ENCODE measurements at places on chromosomes 1 and 21.

GRCh38 chr1:227225715-227226346 is 92.5 kb downstream of the CDC42BPA start:
- no peaks in the 10 kb centered on the region for H3K4me1 ChIP-seq
- no peaks in the 10 kb centered on the region for H3K36me3 ChIP-seq
- no peak for DNase-seq

GRCh38 chr1:63317817-63318152 is 4.6 kb upstream of the FOXD3 start:
- H3K27me3 ChIP-seq = peaks cover 65% of the 10 kb centered on the region
- H3K27ac ChIP-seq = peak overlapping the region; percentile 58
- H3K36me3 ChIP-seq = peaks cover 10% of the 10 kb centered on the region
- H3K4me3 ChIP-seq = peak overlapping the region; percentile 76
- peaks cover 29% of the 10 kb centered on the region for H3K4me1 ChIP-seq
- DNase-seq = no peak

DNA sequence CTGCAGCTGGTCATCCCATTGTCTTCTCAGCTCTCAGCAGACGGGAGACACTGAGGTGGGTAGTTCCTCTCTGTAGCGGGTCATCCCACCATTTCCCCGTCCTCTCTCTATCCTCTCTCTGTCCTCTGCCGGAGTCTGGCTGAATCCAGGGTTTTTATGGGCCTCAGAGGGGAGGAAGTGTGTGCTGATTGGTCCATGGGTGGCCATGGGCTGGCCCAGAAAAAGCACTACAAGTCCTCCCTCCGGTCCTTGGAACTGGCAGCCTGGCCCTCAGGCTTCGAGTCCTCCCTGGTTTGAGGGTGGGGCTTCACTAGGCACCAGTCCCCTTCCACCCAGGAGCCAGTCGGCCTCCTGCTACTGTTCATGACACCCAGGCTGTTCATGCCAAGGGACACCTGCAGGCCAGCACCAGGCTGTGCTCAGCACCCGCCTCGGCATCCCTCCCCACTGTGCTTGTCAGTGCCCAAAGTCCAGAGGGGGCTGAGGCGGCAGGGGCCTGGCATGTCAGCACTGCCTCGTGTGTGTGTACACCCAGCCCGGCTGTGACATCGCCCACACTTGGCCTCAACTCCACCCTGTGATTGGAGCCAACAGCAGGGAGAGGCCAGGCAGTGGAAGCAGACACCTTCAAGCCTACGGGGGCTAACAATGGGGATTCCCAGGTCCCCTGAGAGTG is 23.0 kb upstream of the LRRC8C start:
- H3K27ac ChIP-seq = peak overlapping the region; percentile 99
- H3K27me3 ChIP-seq = no peaks in the 10 kb centered on the region
- H3K4me1 ChIP-seq = peaks cover 91% of the 10 kb centered on the region
- peak overlapping the region; percentile 87 for H3K4me3 ChIP-seq

DNA sequence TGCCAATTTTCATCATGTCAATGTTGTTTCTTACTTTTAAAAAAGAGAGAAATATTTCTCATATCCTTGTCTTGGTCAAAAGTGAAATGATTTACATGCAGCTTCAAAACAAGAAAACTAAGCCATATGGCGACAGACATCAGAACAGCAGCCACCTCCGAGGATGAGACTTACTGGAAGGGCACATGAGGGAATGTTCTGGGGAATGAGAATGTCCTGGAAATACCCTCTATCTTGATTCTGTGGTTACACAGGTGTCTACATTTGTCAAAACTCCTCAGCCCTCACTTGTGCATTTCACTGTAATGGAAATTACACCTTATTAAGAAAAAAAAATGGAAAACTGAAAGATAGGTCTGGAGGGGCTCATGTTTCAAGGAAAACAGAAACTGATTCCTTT is 14.2 kb upstream of the ECE1 start:
- H3K27ac ChIP-seq = peak overlapping the region; percentile 26
- H3K27me3 ChIP-seq = no peaks in the 10 kb centered on the region
- peaks cover 46% of the 10 kb centered on the region for H3K4me1 ChIP-seq
- H3K4me3 ChIP-seq = no peak overlapping the region
- no peaks in the 10 kb centered on the region for H3K36me3 ChIP-seq

DNA sequence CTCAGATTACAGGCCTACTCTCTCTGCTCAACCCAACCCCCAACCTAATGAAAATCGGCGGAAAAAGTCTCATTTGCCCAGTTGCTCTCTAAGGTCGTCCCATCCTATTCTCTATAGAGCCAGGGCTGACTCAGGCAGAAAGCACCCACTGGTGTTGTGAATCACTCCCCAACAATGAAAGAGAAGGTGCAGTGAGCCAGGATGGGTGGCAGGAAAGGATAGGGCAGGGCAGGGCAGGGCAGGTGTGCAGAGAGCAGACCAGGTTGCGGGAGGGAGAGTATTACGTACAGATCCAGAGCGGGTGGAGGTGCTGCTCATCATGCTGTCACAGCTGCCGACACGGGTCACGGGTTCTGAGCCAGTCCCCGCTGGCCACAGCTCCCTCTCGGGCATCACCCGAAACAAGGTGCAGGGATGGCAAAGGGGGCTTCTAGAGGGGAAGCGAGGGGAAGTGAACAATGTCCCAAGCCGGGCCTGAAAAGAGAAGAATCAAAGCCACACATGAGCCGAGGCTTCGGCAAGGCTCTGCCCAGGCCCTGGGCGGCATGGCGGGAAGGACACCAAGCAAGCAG is 5.3 kb downstream of the C1orf116 start:
- H3K27me3 ChIP-seq = peaks cover 27% of the 10 kb centered on the region
- no peak for DNase-seq
- no peak overlapping the region for H3K4me3 ChIP-seq
- H3K27ac ChIP-seq = no peak overlapping the region
- H3K4me1 ChIP-seq = no peaks in the 10 kb centered on the region
- H3K36me3 ChIP-seq = no peaks in the 10 kb centered on the region

DNA sequence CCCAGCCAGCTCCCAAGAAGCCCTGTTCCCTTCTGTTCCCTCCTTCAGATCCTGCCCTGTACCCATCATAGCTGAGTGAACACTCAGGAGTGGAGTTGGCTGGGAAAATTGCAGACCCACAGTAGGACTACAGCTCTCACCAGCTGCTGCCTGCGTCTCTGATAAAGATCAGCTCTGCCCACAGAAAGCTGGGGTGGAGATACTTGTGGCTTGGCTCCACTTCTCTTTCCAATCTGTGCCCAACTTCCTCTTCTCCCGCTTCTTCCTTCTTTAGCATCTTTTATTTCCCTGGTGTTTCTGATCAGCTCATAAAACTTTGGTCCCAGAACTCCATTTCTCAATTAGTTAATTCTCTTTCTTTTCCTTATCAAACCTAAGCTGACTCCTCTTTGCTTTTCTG is 5.5 kb upstream of the CD1A start:
- peaks cover 20% of the 10 kb centered on the region for H3K4me1 ChIP-seq
- H3K4me3 ChIP-seq = no peak overlapping the region
- H3K36me3 ChIP-seq = no peaks in the 10 kb centered on the region
- no peak for DNase-seq
- peaks cover 25% of the 10 kb centered on the region for H3K27me3 ChIP-seq

GRCh38 chr1:77354536-77354935 is 72.7 kb downstream of the AK5 start:
- no peak overlapping the region for H3K27ac ChIP-seq
- H3K27me3 ChIP-seq = no peaks in the 10 kb centered on the region
- DNase-seq = no peak
- H3K36me3 ChIP-seq = no peaks in the 10 kb centered on the region
- H3K4me1 ChIP-seq = no peaks in the 10 kb centered on the region
- no peak overlapping the region for H3K4me3 ChIP-seq

- H3K4me1 ChIP-seq = no peaks in the 10 kb centered on the region
- H3K27ac ChIP-seq = no peak overlapping the region
- H3K36me3 ChIP-seq = no peaks in the 10 kb centered on the region
- H3K27me3 ChIP-seq = no peaks in the 10 kb centered on the region
- no peak for DNase-seq
- H3K4me3 ChIP-seq = no peak overlapping the region
Measured at GRCh38 chr21:18493422-18493821, 89.8 kb upstream of the TMPRSS15 start.

DNA sequence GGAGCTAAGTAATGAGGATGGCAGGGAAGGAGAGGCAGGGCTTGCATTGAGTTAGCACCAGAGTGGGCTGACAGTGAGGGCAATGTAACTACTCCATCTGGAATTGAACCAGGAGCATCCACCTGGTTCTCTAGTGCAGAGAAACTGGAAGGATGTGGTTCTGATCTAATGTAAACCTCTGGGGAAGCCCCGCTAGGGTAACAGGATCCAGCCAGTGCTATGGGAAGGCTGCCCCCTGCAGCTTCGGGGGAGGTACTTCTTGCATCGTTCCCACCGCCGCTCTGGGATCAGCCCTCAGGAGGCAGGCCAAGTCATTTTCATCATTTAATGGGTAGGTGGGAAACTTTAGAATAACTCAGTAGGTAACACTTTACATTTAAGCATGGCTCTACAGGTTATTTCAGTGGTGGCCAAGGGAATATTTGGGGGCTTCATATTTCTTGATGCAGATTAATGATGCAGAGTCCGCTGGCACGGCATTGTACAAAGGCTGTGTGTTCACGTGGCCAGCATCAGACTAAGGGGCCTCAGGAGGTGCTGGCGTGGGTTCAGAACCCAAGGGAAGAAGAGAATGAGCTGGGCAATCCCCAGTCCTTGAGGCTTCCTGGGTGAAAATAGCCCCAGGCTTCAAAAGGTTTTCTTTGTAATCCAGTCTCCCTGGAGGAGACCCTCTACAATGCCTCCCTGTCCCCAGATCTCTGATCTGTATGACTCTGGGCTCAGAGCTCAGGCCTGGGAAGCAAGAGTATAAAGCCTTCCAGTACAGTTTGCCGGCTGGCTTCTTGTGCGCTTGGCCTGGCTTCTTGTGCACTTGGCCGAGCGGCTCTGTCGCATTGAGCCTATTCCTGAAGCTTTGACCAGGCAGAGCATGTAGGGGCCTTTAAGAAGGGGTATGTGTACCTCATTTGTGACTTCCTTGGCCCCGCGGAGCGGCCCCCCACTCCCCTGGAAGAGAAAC is 26.4 kb upstream of the KAZN start:
- H3K36me3 ChIP-seq = no peaks in the 10 kb centered on the region
- H3K27me3 ChIP-seq = no peaks in the 10 kb centered on the region
- no peak overlapping the region for H3K27ac ChIP-seq
- H3K4me3 ChIP-seq = no peak overlapping the region

- DNase-seq = no peak
- H3K36me3 ChIP-seq = no peaks in the 10 kb centered on the region
- no peaks in the 10 kb centered on the region for H3K27me3 ChIP-seq
- no peaks in the 10 kb centered on the region for H3K4me1 ChIP-seq
Measured at GRCh38 chr21:39804240-39804639, 59.3 kb downstream of the IGSF5 start.

- DNase-seq = peak; percentile 6
- no peaks in the 10 kb centered on the region for H3K36me3 ChIP-seq
- no peak overlapping the region for H3K27ac ChIP-seq
- H3K4me3 ChIP-seq = no peak overlapping the region
Measured at GRCh38 chr1:157963713-157964112, 29.7 kb upstream of the KIRREL1 start.

GRCh38 chr1:204709960-204710912 is 24.7 kb upstream of the LRRN2 start:
- no peaks in the 10 kb centered on the region for H3K36me3 ChIP-seq
- H3K4me3 ChIP-seq = no peak overlapping the region
- H3K27me3 ChIP-seq = peaks cover 24% of the 10 kb centered on the region
- no peaks in the 10 kb centered on the region for H3K4me1 ChIP-seq

DNA sequence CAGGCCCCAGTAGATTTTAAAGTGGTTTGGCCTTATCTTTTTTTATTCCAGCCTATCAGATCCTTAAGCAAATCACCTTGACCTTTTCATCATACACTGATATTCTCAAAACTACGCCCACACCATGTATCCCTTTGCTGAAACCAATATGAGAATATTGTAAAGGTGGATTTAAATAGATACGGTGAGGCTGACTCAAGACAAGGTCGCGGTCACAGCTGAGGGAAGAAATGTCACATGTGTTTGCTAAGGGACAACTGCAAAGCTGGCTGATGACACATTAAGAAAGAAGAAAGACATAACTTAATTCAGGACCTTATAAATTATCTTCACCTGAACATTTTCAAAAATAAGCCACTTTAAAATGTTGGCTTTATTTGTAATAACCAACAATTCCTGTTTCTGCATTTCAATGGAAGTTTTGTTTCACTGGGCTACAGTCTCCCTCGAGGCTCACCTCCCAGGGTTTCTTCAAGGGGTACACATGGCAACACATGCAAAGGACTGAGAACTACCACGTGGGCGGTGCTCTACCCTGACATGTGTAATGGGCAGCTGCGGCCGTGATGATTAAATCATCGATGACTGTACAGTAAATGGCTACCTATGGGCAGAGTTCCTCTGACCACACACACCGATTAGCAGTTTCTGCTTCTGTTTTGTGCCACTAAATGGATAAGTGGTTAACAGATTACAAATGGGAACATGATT is 189.5 kb downstream of the SIPA1L2 start:
- no peak overlapping the region for H3K4me3 ChIP-seq
- DNase-seq = no peak
- no peaks in the 10 kb centered on the region for H3K27me3 ChIP-seq
- no peaks in the 10 kb centered on the region for H3K36me3 ChIP-seq
- H3K4me1 ChIP-seq = peaks cover 14% of the 10 kb centered on the region
- no peak overlapping the region for H3K27ac ChIP-seq

GRCh38 chr1:55129194-55129728 is 85.9 kb downstream of the USP24 start:
- DNase-seq = no peak
- H3K36me3 ChIP-seq = peaks cover 59% of the 10 kb centered on the region
- H3K4me1 ChIP-seq = peaks cover 31% of the 10 kb centered on the region
- no peak overlapping the region for H3K4me3 ChIP-seq
- H3K27ac ChIP-seq = no peak overlapping the region
- no peaks in the 10 kb centered on the region for H3K27me3 ChIP-seq

DNA sequence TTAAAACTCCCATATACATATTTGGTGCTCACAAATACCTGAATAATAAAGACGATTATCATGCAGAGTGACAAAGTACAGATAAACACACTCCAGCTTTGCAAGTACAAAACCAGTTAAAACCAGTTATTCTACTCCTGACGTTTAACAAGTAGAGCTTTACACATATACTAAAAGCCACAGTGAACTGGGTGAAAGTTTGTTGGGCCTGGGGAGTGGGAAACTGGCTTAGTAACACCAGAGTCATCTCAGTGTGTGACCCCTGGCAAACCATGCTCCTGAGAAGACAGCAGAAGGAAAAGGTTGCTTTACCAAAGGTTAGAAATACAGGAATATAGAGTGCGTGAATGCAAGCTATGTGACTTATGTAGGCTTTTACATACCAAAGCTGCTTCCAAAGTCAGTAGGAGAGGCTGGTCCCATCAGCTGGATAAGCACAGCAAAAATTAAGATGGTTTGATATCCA is 148.1 kb downstream of the NRIP1 start:
- DNase-seq = no peak
- no peaks in the 10 kb centered on the region for H3K36me3 ChIP-seq
- no peak overlapping the region for H3K4me3 ChIP-seq
- no peak overlapping the region for H3K27ac ChIP-seq
- H3K4me1 ChIP-seq = no peaks in the 10 kb centered on the region
- no peaks in the 10 kb centered on the region for H3K27me3 ChIP-seq

All from activated T-helper 1 cell treated with anti-CD3 and anti-CD28 coated beads, Interleukin-12 subunit alpha, Interleukin-12 subunit beta, Interleukin-2, Interleukin-4 antibody, amounts not matched to agents 30 ng/mL and 10 ng/mL and 1 ng/mL, durations not matched to agents 14 hours and 24 hours and 36 hours (primary cell).